Stimulated activated CD8-positive, alpha-beta memory T cell treated with anti-CD3 and anti-CD28 coated beads, Interleukin-15, amount 100 ng/mL, for 48 hours (primary cell): ENCODE measurements at places on chromosomes 7 and 10.

DNA sequence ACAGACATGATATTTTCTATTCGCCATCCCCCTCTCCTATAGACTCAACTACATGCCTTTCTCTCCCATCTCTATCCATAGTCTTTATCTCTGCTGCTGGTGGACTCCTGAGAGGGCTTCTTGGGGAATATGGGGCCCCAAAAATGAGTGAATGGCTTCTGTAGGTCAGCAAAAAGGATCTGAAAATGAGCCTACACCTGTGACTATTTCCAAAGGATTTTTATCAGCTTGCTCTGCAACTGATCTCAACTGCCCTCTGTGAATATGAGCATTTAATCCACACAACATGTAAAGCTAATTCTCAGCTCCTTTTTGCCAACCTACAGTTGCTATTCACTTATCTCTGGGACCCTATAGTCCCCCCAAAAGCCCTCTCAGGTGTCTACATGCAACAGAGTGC lies 36.2 kb downstream of the PRSS2 start:
- no peak for DNase-seq

DNA sequence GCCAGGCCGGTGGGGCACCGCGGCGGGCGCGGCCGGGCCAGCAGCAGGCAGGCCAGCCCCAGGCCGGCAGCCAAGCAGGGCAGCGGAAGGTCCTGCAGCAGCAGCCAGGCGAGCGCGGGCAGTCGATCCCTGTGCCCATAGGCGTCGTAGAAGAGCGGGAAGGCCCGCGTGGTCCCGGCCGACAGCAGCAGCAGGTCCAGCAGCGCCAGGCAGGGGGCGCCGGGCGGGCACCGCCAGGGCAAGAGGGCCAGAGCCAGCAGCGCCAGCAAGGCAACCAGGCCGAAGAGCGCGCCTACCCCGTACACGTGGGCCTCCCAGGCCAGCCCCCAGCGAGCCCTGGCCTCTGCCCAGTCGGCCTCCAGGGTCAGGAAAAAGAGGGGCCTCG lies 8.4 kb upstream of the RBM28 start:
- DNase-seq: no peak

DNA sequence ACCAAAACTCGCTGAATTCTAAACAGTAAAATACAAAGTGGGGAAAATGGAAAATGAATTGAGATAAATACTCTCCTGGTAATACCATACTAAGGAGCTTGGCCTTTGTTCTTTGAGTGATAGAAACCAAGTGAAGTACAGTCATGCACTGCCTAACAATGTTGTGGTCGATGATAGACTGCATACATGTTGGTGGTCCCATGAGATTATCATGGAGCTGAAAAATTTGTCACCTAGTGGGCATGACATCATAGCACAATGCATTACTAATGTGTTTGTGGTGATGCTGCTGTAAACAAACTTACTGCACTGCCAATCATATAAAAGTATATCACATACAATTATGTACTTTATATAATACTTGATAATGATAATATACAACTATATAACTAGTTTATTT lies 419.1 kb downstream of the ARL4A start:
- DNase-seq: no peak

GRCh38 chr10:35711615-35712411 lies 69.7 kb upstream of the FZD8 start:
- no peak for DNase-seq

DNA sequence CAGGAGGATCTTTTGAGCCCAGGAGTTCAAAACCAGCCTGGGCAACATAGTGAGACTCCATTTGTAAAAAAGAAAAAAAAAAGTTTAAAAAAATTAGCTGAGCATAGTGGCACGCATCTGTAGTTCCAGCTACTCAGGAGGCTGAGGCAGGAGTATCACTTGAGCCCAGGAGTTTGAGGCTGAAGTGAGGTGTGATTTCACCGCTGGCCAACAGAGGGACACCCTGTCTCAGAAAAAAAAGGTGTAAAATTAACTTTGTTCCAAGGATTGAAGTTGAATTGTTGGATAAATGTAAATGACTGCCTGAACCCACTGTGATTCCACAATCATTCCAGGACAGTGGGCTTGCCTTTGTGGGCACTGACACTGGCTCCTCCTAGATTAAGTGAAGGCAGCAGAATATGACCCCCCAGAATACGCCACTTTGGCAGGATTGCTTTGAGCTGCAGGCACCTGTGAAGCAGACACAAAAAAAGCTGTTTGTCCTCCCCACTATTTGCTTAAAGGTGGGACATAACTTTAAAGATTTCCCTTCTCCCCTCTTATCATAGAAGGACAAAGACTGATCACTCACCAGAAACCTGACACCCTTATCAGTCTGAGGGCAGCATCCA lies 57.2 kb upstream of the FOXI2 start:
- DNase-seq: no peak

- no peak for DNase-seq
These were observed 69.7 kb upstream of the CAMK2B start for GRCh38 chr7:44395067-44395466.

GRCh38 chr10:57890691-57891090 lies 377.0 kb downstream of the IPMK start:
- DNase-seq: no peak

DNA sequence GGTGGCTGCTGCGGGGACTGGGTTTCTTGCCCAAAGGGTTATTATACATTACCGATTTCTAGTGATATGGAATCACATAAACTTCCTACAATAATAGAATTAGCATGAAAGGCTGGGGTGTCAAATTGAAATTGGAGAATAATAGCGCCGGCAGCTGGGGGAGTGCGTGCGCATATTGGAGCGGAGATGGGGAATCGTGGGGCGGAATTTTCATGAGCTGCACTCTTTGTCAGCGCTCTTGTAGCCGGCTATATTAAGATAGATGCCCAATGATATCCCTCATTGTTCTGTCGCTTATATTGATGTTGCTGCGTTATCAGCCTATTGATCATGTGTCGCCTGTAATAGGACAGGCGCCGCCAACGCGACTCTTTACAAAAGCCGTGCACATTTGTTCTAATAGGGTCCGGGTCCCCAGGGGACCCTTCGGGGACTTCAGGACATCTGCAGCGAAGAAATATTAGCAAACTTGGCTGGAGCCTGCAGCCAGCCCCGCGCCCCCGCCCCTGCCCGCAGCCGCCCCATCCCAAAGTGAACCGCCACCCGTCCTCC lies 5.1 kb downstream of the UNCX start:
- no peak for DNase-seq

GRCh38 chr7:34652809-34653208 lies 5.2 kb upstream of the NPSR1 start:
- no peak for DNase-seq

DNA sequence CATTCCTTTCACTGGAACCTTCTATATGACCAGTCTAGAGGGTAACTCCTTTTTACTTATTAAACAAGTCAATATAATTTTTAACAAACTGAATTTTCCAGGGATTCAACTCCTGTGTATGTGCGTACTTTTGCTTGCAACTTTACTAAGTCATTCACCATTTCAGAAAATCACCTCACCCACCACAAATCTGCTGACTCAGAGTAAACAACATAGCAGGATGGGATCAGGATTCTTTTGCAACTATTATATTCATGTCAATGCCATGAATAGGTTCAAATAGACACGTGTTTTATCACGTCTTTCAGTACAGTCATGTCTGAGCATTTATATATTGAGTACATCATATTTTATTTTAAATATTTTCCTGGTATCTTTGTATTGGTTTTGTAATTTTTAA lies 14.5 kb downstream of the CTTNBP2 start:
- no peak for DNase-seq

GRCh38 chr10:31456468-31456867 lies 137.5 kb downstream of the ZEB1 start:
- no peak for DNase-seq

DNA sequence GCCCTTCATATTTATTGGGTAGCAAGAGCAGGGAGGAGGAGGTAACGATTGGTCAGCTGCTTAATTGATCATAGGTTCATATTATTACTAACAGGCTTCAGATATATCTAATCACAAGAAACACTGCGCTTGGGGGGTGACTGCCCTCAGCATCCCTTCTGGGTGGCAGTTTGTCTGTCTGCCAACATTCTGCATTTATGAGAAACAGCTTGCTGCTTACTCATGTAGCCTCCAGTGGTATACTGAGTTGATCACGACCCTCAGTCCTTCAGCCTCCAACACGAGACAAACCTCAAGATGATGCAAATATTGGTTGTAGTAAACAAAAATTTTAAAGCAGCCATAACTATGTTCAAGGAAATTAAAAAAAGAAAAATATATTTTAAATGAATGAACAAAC lies 657.8 kb upstream of the PHF14 start:
- no peak for DNase-seq

DNA sequence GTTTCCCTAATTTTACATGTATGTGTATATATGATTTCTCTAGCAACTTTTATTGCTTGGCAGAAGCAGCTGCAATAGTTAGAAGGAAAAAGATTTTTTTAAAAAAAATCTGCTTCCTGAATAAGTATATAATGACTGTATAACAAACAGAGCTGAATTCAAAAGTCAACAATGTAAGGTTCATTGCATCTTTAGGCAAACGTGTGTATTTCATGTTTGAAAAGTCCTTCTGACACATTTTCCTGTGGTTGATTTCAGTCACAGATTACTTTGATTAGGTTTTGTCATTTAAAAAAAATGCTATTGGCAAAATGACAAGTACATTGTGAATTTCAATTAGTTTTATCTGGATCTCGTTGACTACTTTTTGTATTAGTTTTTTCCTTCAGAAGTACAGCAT lies 231.0 kb downstream of the CSTF2T start:
- no peak for DNase-seq

DNA sequence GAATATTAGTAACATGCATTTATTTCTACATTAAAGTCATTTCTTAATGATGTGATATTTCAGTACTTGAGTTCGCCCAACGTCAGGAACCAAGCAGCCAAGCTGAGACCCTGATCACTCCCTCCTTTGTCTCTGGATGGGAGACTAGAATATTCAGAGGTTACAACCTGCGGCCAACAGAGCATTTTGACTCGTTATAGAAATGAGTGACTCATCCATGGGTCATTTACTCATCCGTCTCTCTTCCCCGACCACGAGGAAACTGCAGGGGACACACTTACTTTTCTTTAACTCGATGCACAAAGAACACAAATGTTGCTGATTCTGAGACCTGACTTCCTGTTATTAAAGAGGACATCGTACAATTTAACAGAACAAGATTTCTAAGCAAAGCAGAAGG lies 343.3 kb downstream of the FRMD4A start:
- no peak for DNase-seq

GRCh38 chr10:30098629-30099028 lies 39.2 kb upstream of the JCAD start:
- no peak for DNase-seq

DNA sequence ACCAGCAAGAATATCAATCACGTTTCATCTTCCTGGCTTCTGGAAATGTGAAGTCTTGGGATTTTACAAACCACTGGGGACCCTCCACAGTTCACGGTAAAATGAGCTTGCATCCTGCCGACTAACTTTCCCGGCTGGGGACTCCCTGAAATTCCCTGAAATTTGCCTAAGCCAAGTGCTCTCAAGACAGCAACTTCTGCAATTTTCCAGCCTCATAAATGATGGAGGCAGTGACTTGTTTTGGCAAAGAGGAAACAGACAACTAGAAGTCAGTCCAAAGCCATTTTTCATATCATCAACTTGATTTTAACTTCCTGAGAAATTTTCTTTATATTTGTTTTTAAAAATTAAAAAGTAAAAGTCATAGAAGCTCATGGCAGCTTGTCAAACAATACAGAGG lies 212.3 kb downstream of the FANK1 start:
- no peak for DNase-seq

GRCh38 chr7:4831723-4832495 lies 29.9 kb downstream of the PAPOLB start:
- no peak for DNase-seq

GRCh38 chr10:87818505-87819288 lies 671 bp upstream of the ATAD1 start:
- DNase-seq: peak; percentile 47

DNA sequence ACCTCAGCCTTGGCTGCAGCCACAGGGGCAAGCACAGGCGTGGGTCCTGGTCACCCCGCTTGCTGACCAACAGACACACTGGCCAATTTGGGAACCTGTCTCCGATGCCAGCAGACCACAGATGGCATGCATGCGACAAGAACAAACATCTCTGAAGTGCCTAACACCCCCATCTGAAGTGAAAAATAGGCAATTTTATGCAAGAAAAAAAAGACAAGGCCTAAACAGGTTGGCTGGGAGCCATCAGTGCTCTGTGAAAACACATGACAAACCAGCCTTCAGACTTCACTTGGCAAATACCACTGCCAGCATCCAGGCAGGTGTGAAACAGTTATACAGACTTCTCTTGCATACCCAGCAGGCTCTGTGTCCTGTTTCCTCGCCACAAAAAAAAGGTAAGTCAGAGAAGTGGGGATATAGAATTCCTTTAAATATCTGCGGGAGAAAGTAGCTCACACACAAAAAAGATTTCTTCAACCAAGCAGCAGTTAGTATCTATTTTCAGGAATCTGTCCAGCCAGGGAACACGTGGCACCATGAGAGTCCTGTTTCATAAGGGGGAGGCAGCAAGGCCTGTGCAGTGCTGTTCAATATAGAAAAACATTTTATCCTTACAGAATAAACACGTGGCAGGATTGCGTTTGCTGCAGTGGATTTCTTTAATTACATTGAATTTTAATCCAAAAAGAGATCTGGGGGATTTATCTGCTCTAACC lies 293.4 kb upstream of the MKLN1 start:
- no peak for DNase-seq

DNA sequence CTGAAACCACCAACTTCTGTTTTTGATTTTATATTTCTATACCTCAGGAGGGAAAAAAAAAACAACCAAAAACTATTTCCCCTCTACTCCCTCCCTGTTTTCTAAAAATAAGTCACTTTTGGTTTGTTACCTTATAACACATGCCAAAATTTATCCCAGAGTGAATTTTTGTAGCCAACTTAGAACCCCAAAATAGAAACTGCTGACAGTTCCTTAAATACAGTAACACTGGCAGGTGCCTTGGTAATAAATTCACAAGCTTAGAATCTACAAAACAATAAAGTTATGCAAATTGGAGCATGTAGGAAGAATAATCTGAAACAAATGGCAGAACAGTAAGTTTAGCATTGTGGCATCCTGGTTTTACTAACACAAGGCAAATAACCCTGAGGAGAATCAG lies 165.0 kb upstream of the HDAC9 start:
- DNase-seq: no peak

- DNase-seq: no peak
These were observed 104.6 kb downstream of the PPP1R9A start for GRCh38 chr7:95011995-95012394.

- DNase-seq: no peak
These were observed 903 bp upstream of the NT5C2 start for GRCh38 chr10:103193820-103194529.

GRCh38 chr10:90777621-90778020 lies 80.2 kb downstream of the HTR7 start:
- no peak for DNase-seq

DNA sequence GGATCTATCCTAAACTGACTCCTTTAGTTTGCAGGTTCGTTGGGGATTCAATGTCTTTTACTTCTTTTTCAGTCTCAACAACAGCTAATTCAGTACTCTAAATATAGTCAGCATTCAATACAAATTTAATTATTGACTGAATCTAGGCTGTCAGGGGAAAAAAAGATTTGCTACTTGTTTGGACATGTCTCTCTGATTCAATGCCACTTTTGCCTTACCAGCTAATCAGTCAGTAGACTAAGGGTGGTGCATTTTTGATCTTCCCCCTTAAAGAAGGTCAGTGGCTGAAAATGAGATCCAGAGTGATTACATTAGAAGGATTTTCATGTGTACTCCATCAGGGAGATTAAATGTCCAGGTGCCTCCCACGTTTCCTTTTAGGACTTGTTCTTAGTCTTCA lies 145.1 kb downstream of the C1GALT1 start:
- DNase-seq: no peak
